Purkinje cell (primary cell): ENCODE measurements at places on chromosomes 4 and X. TPM values are rescaled to one million over a fixed set of nuclear protein-coding genes. Genes with fewer than 3 reads are reported as not detected.

Gene AFF2
- polyA plus RNA-seq: 5.5 and 6.3 TPM in 2 replicates

Gene FAM114A1
- polyA plus RNA-seq: 1.2 and 3.0 TPM in 2 replicates

Gene GPR82
- polyA plus RNA-seq: 0.42 and 0.85 TPM in 2 replicates

Gene HMGN5
- polyA plus RNA-seq: 18.7 and 38.0 TPM in 2 replicates

Gene LEF1
- 0.65 TPM in 1 of 2 replicates, not detected in the other for polyA plus RNA-seq

Gene SPANXN4
- not detected in 2 replicates for polyA plus RNA-seq

Gene CCKAR
- polyA plus RNA-seq: not detected in 2 replicates

Gene NRK
- polyA plus RNA-seq: 418 and 638 TPM in 2 replicates

Gene NLGN4X
- polyA plus RNA-seq: 16.9 and 19.6 TPM in 2 replicates

Gene SPANXA2
- polyA plus RNA-seq: not detected in 2 replicates

Gene SORBS2
- 0.74 and 24.5 TPM in 2 replicates for polyA plus RNA-seq

Gene DCAF8L2
- not detected in 2 replicates for polyA plus RNA-seq

Gene GAGE1
- polyA plus RNA-seq: not detected in 2 replicates

Gene ARHGAP6
- 0.50 and 0.62 TPM in 2 replicates for polyA plus RNA-seq

Gene AFM
- polyA plus RNA-seq: not detected in 2 replicates

Gene TEX11
- not detected in 2 replicates for polyA plus RNA-seq

Gene C4orf54
- not detected in 2 replicates for polyA plus RNA-seq

Gene CD38
- not detected in 2 replicates for polyA plus RNA-seq

Gene TMEM154
- polyA plus RNA-seq: 0.05 and 0.06 TPM in 2 replicates

Gene DKK2
- 2.3 TPM in 1 of 2 replicates, not detected in the other for polyA plus RNA-seq

Gene CSAG1
- polyA plus RNA-seq: 0.86 TPM in 1 of 2 replicates, not detected in the other

Gene SSX2
- not detected in 2 replicates for polyA plus RNA-seq

Gene PABPC4L
- polyA plus RNA-seq: 0.17 TPM in 1 of 2 replicates, not detected in the other

Gene PAGE3
- polyA plus RNA-seq: not detected in 2 replicates
